ENCODE measurements at places on chromosomes 16 and 17. TPM values are rescaled to one million over a fixed set of nuclear protein-coding genes. Genes with fewer than 3 reads are reported as not detected.

Gene CLEC18B
- 0.76 TPM for total RNA-seq

Gene TP53TG3C
- total RNA-seq, result not detected

Gene KRTAP2-2
- not detected for total RNA-seq

Gene TAT
- not detected for total RNA-seq

Gene GRAPL
- 16.8 TPM for total RNA-seq

Gene RNF222
- 0.29 TPM for total RNA-seq

Gene ICAM2
- total RNA-seq, result 48.4 TPM

Gene HCRT
- total RNA-seq, result not detected

Gene ATP2A3
- 354 TPM for total RNA-seq

Gene CHD9NB
- 0.23 TPM for total RNA-seq

Gene KRTAP3-1
- not detected for total RNA-seq
